Hematopoietic multipotent progenitor cell treated with erythropoietin and hydrocortisone succinate and interleukin-3 and kit ligand, for 17 days (in vitro differentiated cells): ENCODE measurements at places on chromosomes 7 and 10.

DNA sequence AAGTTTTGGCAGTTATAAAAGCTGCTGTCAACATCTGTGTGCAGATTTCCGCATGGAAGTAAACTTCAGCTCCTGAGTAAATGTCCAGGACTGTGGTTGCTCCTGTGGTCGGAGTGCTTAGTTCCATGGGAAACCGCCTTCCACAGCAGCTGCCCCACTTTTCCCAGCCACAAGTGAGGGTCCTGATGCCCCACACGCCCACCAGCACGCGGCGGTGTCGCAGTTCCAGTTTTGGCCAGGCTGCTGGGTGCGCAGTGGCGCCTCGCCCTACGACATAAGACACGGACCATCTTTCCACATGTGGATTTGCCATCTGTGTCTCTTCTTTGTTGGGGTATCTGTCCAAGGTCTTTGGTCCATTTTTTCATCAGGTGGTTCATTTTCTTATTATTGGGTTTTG is 167.1 kb downstream of the DIP2C start:
- no peak for DNase-seq

DNA sequence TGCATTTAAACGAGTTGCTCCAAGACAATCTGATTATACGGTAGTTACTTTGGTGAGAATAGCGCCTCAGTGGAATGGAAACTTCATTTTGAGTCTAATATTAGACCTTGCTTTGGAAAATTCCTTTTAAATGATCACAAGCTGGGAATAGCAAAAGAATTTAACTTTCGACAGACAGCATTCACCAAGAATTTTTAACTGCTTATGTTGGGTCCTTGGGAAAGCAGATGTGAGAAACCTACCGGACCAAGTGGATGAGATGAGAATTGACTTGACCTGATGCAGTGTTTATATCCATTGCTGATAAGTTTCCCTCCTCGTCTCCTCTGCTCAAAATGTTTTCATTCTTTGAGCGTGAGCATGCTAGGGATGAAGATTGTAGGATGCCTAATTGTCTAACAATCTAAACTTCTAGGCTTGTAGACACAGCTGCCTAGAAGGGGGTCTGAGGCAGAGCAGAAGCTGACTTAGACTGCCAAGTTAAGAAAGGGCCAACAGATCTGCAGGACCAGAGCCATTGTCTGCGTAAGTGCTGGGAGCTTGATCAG is 126.9 kb downstream of the CNNM2 start:
- no peak for DNase-seq

DNA sequence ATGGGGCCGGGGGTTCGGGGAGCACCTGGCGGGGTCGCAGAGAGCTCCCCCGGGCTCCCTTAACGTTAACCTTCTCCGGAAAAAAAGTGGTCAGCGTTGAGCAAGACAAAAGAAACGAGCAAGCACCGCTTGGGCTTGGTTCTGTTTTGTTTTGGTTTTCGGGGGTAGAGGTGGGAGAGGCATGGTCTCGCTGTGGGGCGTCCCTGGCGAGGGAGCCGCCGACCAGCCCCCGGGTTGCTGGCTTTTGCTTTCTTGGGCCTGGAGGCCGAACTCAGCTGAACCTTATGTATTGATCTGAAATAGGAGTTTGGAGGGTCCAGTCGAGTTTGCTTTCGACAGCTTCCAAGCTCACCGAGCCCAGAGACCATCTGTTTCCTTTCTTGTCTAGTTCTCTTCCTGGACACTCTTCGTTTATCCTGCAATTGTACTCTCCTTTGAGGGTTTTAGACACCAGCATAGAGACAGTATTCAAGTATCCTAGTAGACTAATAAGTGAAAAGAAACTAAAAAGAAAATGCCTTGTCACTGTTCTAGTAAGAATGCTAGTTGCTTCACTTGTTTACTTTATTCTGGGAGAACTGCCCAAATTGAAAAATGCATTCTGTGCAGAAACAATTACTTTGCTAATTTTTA is 980 bp downstream of the FHIP2A start:
- DNase-seq: peak; percentile 82

DNA sequence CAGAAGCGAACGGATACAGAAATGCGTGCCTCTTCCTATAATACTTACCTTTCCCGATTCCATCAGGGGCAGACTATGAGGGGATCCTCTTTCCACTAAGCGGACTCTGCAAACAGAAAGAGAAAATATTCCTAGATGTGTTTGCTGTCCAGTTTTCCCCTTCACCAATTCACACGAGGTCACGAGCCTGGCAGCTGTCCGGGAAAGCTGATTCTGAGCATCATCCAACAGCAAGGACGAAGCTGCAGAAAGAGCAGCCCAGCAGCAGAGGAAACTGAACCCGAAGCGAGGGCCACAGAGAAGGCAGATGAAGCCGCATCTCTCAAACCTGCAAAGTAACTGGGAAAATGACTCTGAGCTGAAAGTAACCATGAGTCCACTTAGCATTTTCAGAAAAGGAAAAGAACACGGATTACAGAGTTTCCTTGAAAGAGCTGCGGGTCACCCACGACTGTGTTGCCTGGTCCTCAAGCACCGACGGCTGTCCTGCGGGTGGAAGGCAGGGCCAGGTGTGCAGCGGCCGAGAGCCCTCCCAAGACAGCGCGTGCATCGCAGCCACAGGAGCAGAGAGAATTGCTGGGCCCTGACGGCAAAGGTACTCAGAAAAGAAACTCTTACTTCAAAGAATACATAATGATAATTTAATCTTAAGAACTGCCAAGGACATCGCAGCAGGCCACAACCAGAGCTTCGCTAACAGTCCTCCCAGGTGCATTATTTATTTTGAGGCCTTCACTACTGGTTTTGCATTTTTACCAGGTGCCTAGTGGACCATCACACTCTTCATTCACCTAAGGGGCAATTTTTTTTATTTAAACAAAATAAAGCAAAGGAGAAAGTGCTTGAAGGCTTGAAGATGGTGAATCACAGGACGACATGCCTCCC is 153.3 kb downstream of the ZMYND11 start:
- DNase-seq: no peak

- DNase-seq: no peak
These were observed 100.4 kb upstream of the SH2B2 start for GRCh38 chr7:102186306-102186705.

DNA sequence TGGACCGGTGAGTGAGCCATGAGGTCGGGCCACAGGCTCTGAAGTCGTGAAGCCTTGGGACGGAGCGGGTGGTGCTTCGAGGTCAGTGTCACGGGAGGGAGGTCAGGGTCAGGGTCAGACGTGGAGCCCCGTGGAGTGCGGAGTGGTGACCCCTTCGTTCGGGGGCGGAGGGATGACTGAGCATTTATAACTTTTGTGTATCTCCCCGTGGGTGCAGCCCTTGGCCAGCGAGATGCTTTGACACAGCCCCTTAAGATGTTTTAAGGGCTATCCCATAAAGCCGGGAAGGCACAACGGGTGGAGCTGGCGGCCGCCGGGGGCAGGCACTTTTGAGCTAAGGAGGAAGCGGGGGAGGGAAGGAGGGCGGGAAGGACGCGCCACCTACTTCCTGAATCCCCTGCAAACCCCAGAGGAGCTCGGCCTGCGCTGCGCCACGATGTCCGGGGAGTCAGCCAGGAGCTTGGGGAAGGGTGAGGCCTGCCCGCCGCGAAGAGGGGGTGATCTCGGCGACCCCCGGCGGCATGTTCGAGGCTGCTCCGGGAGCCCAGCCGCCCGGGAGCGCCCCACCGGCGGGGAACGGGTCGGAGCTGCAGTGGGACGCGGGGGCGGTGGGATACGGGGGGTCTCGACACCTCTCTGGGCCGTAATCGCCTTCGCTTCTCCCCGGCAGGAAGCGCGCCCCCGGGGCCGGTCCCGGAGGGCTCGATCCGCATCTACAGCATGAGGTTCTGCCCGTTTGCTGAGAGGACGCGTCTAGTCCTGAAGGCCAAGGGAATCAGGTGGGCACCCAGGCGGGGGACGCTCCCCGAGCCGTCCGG is at the start of gene GSTO1:
TSS of gene GSTO1 (plus strand) at position 400 of the 818 bp plus-strand sequence. CDS start at position 437, 37 bp downstream.
- DNase-seq: peak; percentile 62

GRCh38 chr10:21336476-21337170 is 188.9 kb downstream of the SKIDA1 start:
- DNase-seq: no peak

DNA sequence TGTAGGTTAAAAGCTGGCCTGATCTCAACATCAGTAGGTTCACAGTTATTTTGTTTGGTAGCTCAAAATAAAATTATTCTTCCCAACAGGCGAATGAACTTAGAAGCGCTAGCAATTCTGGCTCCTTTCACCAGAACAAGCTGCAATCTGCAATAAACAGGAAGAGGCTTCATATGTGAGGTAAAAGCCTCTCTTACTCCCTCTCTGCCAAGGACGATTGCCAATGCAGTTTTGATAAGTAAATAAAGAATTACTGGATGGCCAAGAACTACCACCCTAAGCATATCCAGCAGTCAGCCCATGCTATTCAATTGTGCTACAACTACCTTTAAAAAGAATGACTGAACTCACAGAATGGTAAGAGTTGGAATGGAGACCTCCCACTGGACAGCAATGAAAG is 150.0 kb upstream of the LAMB4 start:
- DNase-seq: no peak

GRCh38 chr7:148877517-148877916 is 6.6 kb downstream of the EZH2 start:
- DNase-seq: no peak

- DNase-seq: no peak
These were observed 151.5 kb downstream of the ANK3 start for GRCh38 chr10:60237977-60238758.

DNA sequence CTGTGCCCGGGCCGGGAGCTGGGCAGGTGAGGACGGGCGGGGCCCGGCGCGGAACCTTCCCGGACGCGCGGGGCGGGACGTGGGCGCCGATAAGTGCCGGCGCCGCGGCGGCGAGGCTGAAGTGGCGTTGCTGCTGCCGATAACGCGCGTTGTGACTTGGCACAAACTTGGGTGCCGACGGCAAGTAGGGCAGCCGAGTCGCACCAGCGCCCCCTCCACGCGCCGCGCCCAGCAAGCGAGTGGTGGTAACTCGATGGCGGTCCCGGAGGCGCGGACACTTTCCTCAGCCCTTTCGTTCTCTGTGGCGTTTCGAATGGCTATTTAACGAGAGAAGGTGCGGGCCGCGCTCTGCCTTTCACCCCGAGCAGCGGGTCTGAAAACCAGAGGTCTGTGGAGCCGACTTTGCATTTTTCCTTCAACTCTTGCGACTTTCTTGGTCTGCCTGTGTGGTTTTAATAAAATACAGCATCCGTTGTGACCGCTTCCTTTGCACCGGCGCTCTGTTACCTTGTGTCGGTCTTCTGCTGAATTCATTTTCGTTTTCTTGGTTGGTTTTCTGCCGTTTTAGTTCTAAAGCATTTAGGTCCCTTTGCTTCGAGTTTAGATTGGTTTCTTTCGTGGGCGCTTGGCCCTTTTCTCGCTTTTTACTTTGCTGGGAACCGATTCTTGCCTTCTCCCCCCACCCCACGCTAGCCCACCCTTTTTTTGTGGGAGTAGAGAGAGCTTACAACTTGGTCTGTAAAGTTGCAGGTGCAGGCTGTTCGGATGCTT is 701 bp downstream of the STK17A start:
- peak; percentile 96 for DNase-seq

GRCh38 chr10:33335801-33336581 is 1.5 kb upstream of the NRP1 start:
- no peak for DNase-seq

DNA sequence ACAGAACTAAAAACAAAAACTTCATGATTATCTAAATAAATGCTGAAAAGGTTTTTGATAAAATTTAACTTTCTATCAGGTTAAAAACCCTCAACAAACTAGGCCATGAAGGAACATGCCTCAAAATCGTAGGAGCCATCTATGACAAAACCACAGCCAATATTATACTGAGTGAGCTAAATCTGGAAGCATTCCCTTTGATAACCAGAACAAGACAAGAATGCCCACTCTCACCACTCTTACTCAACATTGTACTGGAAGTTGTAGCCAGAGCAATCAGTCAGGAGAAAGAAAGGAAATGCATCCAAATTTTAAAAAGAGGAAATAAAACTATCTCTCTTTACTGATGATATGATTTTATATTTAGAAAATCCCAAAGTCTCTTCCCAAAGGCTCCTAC is 228.7 kb downstream of the CHRM2 start:
- no peak for DNase-seq

DNA sequence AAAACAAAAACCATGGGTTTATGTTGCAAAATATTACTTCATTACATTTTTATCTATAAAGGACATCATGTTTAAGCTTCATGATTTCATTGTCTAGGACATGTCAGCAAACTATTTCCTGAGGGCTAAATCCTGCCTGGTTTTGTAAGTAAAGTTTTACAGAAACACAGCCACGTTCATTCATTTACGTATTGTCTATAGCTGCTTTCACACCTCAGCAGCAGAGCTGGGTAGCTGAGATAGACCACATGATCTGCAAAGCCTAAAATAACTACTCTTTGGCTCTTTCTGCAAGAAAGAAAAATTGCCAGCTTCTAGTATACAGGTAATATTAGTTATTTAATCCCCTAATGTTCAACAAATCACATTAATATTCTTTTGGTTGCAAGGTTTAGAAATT is 12.7 kb upstream of the PIP4K2A start:
- DNase-seq: no peak

GRCh38 chr10:103153302-103154197 is 39.5 kb downstream of the NT5C2 start:
- no peak for DNase-seq

DNA sequence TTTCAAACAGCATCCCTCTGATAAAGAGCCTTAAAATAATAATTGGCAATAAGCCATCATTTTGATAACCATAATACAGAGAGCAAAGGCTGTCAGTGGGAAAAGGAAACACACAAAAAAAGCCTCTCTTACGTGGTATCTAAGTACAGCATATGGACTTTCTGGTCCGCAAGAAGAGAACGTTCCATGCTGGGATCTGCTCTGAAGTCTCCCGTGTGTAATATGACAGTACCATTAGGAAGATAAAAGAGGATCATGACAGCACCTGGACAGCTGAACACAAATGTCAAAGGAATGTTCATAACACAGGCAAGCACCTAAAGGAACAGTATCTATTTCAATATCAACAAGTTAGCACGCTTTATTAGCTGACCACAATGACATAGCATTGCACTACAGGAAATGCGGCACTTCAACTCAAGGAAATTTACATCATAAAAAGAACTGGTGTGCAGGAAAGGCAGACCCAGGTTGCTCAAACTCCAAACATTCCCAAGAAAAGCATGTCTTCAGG is 9.9 kb downstream of the DCLRE1A start:
- peak; percentile 29 for DNase-seq

GRCh38 chr7:98852826-98853225 is 17.0 kb downstream of the TMEM130 start:
- DNase-seq: no peak

GRCh38 chr10:48364659-48365405 is 58.4 kb downstream of the MAPK8 start:
- no peak for DNase-seq

GRCh38 chr10:28951484-28951883 is 274.2 kb downstream of the BAMBI start:
- DNase-seq: no peak
